ENCODE measurements at places on chromosomes 6 and 20.

- DNase-seq: no peak
Measured at GRCh38 chr6:11667876-11668275, 110.7 kb downstream of the ADTRP start.

- no peak for DNase-seq
Measured at GRCh38 chr6:150586850-150587359, 12.8 kb upstream of the PLEKHG1 start.

DNA sequence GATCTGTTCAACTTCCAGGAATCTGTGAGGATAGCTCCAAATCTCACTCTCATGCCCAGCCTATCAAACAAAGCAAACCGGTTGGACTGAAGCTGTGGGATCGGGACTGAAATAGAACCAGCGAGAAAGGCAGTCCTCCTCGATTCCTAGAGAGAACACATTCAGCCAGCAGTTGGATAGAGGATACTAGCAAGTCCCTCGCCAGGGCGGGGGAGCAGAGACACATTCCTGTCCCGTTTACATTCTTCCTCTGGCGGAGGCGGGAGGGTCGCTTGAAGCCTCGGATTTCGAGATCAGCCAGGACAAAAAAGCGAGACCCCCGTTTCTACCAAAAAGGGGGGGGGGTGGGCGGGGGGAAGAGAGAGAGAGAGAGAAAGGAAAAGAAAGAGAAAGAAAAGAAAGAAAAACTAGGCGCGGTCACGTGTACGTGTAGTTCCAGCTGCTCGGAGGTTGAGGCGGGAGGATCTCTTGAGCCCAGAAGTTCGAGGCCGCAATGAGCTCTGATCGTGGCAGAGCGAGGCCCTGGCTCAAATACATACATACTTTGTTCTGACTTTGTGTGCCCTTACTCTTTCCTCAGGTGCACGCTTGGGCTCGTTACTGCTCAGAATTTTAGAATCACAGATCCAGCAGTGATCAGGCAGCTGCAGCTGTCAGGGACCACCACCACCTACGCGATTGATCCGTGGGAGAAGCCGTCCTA, 19.5 kb downstream of the ZNF311 start:
- DNase-seq: peak; percentile 90

GRCh38 chr20:42635699-42636411, 553.9 kb downstream of the PTPRT start:
- DNase-seq: no peak

DNA sequence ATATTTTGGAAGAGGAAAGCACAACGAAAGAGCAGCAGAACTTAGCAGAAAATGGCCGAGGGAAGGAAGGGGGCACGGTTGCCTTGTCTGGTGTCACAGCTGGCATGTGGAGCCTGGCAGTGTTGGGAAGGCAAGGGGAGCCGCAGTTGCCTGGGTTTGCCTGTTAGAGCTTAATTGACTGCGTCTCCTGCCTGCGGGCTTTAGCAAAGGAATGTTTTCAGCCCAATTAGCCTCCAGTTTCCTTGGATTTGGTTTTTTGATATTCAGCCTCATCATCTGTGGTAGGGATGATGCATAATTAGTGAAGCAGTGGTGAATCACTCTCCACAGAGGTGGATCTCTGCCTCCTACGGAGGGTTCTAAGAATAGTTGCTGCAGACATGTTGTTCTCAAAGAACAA, 832.6 kb downstream of the QKI start:
- DNase-seq: no peak

- DNase-seq: no peak
Measured at GRCh38 chr6:28534875-28535274, 9.2 kb downstream of the GPX5 start.

DNA sequence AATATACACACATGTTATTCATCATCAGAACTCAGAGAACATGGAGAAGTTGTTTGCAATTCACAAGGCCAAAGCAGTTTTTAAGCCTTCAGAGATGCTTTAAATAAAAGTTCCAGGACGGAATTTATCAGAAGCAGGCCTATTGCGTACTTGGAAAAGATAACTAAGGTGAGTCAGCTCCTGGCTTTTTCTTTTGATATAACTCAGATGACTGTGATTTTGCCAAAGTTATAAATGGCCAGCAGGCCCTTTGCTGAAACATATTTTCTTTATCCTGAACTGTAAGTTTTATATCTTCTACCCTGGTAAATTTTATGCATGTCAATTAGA, 55.0 kb upstream of the PLCB1 start:
- no peak for DNase-seq

- DNase-seq: no peak
Measured at GRCh38 chr20:43516251-43516824, 8.8 kb downstream of the L3MBTL1 start.

GRCh38 chr6:84526631-84527030, 237.8 kb downstream of the TBX18 start:
- DNase-seq: no peak

- DNase-seq: no peak
Measured at GRCh38 chr20:51360451-51361201, 181.9 kb downstream of the NFATC2 start.

DNA sequence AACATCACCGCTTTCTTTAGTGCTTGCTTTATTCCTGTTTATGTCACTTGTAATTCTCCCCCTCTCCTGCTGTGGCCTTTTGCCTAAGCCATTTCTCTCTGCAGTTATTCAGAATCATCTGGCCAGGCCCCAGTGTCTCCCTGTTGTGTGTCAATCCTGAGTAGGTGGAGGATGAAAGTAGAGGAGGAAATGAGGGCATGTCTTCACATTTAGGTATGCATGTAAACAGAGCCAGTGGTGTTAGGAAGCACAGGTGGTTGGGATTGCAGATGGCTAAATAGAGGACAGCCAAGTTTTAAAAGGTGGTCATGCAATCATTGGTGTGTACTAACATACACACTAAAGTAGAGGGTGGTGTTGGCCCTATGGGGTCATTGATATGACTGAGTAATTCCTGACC, 5.2 kb downstream of the PRSS35 start:
- no peak for DNase-seq

DNA sequence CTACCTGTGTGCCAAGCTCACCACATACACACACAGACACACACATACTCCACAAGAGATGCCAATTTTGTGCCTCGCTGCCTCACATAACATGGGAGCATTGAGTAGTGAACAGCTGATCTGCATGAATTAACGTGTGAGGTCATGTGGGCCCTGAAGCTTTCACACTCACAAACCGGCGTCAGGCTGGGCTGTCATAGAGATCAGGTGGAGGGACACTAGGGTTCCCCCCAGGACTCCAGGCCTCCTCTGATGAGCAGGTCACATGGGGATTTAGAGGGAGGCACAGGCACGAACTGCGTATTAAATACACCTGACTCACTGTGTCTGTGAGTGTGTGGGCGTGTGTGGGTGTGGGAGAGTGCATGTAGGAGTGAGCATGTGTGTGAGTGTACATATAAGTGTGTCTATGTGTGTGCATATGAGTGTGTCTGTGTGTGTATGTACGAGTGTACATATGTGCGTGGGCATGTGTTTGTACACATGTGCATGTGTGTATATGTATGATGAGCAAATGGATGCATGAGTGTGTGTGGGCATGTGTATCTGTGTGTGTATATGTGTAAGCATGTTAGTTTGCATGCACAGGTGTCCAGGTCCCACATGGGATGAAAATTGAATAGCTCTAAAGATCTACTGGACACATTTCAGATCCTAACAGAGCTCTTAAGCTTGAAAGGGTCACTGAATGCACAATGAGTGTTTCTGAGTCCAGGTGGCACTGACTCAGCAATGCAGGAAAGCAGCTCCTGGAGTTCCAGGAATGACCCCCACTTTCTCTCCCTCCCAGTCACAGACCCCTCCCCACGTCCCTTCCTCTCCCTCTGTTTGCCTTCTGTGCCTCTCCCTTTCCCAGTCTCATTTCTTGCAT, 336.6 kb downstream of the PREX1 start:
- DNase-seq: no peak

DNA sequence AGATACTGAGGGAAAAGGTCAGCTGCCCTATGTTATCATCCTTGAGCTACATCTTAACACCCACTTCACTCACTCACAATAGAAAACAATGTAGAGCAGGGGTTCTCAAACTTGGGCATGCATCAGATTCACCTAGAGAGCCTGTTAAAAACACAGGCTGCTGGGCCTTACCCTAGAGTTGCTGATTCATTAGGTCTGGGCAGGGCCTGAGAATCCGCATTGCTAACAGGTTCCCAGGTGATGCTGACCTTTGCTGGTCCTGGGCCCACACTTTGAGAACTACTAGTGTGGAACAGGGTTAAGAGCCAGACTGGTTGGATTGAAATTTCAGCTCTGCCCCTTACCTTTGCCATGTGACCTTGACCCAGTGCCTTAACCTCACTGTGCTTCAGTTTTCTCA, 25.1 kb downstream of the RSPO4 start:
- no peak for DNase-seq

GRCh38 chr6:11064836-11065235, 20.7 kb upstream of the ELOVL2 start:
- DNase-seq: no peak

DNA sequence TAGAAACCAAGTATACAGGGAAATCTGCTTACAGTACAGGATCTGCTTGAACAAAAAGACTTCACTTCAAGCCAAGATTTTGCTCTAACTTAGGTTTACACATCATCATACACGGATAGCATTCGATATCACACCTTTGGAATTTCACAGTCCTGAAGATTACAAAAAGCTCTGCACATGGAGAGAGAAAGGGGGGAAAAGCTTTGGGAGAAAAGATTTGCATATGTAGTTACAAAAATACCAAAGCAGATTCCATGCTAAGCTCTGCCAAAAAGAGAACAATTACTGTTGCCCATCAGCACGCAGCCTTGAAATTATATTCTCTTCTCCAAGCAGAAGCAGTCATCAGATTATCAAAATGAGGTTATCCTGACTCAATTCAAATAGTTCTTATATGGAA, 62.0 kb downstream of the HIVEP2 start:
- no peak for DNase-seq

- DNase-seq: peak; percentile 65
Measured at GRCh38 chr6:27752038-27752885, 159.9 kb downstream of the OR2B2 start.

GRCh38 chr6:42969431-42969830, 8.9 kb downstream of the GNMT start:
- DNase-seq: no peak

DNA sequence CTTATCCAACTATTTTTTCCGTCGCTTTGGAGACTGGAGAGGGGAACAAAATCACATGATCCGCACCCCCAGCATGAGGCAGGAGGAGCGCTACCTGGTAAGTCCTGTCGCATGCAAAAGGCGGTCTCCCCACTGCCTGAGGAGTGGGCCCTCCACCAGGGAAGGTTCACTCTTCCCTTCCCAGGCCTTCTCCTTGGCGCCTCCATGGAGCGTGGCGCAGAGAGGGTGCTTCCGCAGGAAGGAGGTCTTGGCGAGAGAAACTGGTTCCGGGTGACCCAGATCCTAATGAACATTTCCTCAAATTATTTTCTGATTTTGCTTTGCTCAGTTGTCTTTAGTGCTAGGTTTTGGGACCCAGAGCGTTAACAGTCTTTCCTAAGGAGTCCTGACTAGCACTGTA, 217.6 kb downstream of the UST start:
- DNase-seq: peak; percentile 19

- DNase-seq: no peak
Measured at GRCh38 chr20:57198132-57199072, 68.0 kb downstream of the BMP7 start.

DNA sequence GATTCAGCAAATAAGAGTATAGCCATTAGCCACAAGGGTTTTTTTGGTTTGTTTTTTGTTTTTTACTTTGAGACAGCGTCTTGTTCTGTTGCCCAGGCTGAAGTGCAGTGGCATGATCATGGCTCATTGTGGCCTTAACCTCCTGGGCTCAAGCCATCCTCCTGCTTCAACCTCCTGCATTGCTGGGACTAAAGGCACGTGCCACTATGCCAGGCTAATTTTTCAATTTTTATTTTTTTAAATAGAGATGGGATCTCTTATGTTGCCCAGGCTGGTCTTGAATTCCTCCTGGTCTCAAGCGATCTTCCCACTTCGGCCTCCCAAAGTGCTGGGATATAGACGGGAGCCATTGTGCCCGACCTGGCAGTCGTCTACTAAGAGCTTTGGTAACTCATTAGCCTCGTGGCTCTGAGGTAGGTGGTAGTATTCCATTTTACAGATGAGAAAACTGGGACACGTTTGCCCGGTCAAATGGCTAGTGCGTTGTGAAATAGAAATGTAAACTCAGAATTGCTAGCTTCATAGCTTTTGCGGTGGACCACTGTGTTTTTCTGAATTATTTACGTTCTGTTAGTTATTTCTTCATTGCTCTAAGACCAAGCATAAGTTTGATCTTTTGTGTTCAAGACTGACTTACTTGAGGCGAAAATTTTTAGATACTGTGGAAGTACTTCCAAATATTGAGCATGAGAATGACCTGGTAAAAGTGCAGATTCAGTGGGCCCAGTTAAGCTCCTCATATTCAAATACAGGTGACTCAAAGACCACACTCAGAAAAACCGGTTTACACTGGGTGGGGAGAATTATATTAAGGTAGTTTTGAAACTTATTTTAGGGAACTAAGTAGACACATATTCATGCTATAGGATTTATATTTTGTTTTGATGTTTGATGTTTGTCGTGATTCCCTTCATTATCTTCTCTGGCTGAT, 2.1 kb downstream of the PANK2 start:
- DNase-seq: no peak

DNA sequence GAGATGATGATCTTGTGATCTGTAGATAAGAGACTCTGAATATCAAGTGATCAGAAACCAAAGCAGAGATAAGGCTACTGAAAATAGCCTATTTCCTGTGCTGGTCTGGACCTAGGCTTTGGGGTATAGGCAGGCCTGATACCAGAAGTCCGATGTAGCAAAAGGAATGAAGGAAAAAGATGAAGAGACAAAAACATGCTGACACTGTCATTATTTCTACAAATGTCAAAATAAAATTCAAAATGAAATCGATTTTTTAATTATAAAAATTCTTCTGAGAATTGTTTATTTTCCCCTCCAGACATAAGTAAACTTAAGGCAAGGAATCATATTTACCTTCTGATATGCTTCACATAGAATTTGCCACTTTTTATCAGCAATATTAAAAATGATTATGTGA, 252.8 kb downstream of the PRKN start:
- no peak for DNase-seq

- DNase-seq: no peak
Measured at GRCh38 chr6:79672631-79673111, 41.5 kb downstream of the SH3BGRL2 start.

GRCh38 chr6:6600875-6601274, 12.4 kb downstream of the LY86 start:
- DNase-seq: no peak

DNA sequence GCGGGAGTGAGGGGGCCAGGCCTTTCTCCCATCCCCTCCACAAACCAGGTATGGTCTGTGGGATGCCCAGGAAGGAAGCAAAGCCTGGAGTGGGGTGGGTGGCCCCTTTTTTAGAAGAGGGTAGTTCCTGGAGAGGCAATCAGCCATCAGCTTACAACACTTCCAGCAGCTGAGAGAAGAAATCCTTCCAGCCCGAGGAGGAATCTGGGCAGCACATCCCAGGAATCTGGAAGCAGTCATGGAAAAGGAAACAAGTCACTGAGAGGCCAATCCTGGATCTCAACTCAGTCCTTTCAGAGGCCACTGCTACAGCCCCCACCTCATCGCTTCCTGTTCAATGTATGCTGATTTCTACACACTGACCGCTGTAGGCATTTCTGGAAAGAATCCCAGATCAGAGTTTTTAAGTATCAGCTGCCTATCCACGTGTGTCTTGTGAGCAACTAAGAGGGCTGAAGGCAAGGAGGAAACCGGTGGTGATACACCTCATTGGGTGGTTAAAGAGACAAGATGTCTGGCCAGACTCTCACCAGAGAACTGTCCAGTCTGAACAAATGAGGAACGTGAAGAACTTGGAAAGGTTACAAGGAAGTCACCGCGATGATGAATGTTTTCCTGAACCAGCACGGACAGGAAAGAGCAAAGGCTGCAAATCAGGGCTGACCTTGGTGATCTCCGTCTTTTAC, 92.9 kb upstream of the SHLD1 start:
- peak; percentile 41 for DNase-seq

- no peak for DNase-seq
Measured at GRCh38 chr20:19835533-19836222, 77.6 kb downstream of the RIN2 start.
